ENCODE measurements at places on chromosomes 6 and 20. TPM values are rescaled to one million over a fixed set of nuclear protein-coding genes. Genes with fewer than 3 reads are reported as not detected.

The ANKRD66 gene
- not detected for total RNA-seq

GRCh38 chr6:75213732-75214131 lies 7.9 kb upstream of the COL12A1 start:
- DNase-seq, result no peak

DNA sequence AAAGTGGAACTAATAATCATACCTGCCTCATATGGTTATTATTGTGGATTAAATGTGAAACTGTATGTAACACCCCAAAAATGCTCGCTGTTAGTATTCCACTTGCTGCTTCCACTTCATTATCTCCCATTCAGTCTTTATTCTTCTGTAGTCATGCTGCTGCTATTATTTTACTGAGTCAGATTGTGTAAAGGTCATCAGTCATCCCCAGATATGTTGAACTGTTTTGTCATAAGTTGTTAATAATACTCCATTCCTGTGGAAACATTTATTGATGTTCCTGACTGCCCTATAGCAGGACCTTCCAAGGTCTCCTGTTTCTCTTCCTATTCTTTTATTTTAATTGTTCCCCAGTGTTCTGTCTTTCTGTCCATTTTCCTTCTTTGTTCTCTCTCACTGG lies 1148.3 kb downstream of the EPHA7 start:
- DNase-seq, result no peak

DNA sequence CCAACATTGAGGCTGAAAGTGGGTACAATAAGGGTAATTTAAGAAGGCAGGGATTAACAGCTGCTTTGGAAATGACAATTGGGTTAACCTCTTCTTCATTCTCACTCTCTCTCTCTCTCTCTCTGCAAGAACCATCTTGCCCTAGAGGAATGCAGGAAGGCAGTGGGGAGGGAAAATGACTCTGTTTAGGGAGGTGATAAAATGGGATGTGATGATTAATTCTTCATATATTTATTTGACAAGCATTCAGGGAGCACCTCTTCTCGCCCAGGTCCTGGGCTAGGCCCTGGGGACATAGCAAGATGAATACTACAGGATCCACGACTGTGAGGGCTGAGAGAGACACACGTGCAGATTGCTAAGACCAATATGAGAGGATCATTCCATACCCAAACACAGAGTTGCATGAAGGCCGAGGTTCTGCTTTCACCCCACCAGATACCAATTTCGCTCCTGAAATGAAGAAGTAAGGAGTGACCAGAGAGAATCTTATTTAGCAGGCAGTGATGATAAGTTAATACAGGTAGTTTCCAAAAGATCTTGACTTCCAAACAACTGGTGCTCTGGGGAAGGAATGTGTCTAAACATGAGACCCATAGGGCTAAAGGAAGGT lies 13.3 kb upstream of the PTPN1 start:
- DNase-seq, result no peak

The HIVEP2 gene
- total RNA-seq, result 16.5 TPM

The RFX6 gene
- total RNA-seq, result not detected

GRCh38 chr6:129510950-129511349 lies 199.0 kb downstream of the ARHGAP18 start:
- DNase-seq, result no peak

GRCh38 chr6:157312757-157313156 lies 10.6 kb downstream of the TMEM242 start:
- no peak for DNase-seq

The DLK2 gene
- 0.37 TPM for total RNA-seq

- no peak for DNase-seq
These were observed 29.3 kb downstream of the PPARD start for GRCh38 chr6:35371494-35372262.

The TAF4 gene
- total RNA-seq, result 26.0 TPM

The TFAP2D gene
- total RNA-seq, result not detected

DNA sequence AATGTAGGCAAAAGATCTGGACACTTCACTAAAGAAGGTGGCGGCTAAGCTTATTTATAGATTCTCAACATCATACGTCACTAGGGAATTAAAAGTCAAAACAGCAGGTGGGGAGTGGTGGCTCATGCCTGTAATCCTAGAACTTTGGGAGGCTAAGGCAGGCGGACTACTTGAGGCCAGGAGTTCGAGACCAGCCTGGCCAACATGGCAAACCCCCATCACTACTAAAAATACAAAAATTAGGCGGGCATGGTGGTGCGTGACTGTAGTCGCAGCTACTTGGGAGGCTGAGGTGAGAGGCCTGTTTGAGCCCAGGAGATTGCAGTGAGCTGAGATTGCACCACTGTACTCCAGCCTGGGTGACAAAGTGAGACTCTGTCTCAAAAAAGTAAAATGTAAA lies 74.6 kb downstream of the GPX5 start:
- no peak for DNase-seq

The DUSP15 gene
- 2.8 TPM for total RNA-seq

The AIF1 gene
- total RNA-seq, result 26.8 TPM

DNA sequence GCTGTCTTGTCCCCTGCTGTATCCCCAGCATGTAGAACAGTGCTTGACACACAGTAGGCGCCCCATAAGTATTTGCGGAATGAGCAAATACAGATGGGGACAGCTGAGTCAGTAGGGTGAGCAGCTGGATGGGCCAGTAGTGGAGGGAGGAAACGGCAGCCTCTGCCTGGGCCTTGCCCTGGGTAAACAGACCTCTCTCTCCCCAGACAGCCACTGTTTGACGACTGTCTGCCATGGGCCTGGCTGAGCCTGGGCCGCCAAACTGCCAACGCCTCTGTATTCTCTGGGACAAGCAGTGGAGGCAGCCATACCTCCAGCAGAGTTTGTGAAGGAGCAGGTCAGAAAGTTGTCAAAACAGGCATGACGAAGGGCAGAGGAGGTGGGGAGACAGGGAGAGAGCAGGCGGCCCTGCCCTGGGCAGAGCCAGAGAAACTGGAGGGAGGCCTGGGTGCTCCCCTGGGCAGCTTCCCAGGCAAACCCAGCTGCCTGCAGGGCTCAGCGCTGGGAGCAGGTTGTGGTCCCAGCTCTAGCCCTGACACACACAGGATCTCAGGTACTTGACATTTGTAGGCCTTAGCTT lies 15.2 kb downstream of the HNF4A start:
- DNase-seq, result peak; percentile 57

DNA sequence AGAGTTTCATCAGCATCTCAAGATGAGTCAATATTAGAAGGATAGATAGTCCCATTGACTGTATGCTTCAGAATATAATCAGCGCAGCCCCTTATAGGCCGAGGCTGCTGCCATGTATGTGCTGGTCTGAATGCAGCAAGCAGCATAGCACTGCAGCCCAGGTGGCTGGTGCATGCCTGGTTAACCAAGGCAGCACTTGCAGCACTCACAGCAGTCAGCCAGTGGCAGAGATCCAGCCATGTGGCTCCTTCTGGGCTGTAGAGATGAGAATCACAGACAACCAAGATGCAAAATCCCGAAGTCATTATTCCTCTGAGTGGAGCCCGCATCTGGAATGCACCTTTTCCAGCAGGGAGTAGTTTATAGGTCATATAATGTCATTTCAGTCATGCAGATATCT lies 251.9 kb downstream of the UST start:
- no peak for DNase-seq

- no peak for DNase-seq
These were observed 653.0 kb downstream of the HTR1B start for GRCh38 chr6:76810286-76810685.

- DNase-seq, result no peak
These were observed 46.1 kb downstream of the SYNJ2 start for GRCh38 chr6:158027590-158028285.

DNA sequence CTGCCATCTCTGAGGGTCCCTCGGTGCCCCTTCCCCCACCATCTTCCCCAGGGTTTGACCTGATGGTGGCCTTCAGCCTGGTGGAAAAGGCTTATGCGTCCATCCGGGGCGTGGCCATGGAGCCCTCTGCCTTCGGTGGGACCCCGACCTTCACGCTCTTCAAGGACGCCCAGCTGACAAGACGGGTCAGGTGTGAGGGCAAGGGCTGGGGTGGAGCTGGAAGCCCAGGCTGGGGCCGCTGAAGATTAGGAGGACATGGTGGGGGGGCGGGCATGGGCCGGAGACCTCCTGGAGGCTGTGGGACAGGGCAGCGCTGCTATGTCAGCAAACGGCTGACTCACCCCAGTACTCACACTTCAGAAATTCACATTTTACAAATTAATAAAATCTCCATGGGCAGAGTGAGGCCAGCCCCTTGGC lies 23.5 kb downstream of the COL20A1 start:
- DNase-seq, result no peak

The TNFRSF6B gene
- 3.2 TPM for total RNA-seq

The C20orf141 gene
- not detected for total RNA-seq

The CHMP4B gene
- 117 TPM for total RNA-seq

The SSR1 gene
- total RNA-seq, result 130 TPM

GRCh38 chr20:46622165-46622564 lies 29.1 kb downstream of the SLC13A3 start:
- no peak for DNase-seq

The GGTLC1 gene
- 0.40 TPM for total RNA-seq

DNA sequence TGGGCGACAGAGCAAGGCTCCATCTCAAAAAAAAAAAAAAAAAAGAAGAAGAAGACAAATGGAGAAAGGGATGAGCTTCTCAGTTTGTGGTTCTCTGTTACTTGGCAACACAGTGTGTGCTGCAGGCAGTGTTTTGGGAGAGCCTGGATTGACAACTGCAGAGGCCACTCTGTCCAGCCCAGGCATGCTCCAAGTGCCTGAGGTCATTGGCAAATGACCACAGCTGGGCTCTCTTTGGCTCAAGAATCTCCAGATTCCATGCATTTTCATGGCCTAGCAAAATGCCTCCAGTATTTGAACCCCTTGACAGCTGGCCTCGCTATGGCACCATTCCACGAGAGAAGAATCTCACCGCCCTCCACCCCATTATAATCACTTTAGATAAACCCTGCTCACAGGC lies 126.2 kb downstream of the ANKRD60 start:
- DNase-seq, result no peak

DNA sequence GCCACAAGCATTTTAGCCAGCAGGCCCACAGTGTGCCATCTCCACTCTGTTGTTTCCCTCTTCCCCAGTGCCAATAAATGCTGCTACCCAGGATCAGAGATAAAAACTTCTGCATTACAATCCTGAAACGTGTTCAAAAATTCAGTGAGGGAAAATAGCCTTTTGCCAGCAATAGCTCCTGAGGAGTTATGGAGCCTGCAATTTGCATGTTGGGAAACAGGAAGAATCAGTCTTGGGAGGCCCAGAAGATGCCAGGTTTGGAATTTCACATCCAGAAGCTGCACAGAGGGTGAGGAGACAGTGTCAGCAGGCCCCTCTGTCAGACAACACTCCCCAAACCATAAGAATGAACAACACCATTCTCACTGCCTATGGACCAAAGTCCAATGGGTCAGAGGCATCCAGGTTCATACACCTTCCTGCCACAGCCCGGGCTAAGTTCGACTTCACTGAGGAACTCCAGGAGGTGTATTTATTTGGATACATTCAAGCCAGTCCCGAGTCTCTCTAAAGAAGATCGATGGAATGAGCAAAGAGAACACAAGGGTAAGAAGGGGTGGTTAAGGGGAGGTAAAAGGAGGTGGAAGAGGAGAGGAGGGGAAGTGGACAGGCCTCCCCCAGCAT lies 20.8 kb downstream of the RRBP1 start:
- DNase-seq, result peak; percentile 59

GRCh38 chr6:55014321-55015088 lies 159.8 kb upstream of the HCRTR2 start:
- DNase-seq, result no peak

DNA sequence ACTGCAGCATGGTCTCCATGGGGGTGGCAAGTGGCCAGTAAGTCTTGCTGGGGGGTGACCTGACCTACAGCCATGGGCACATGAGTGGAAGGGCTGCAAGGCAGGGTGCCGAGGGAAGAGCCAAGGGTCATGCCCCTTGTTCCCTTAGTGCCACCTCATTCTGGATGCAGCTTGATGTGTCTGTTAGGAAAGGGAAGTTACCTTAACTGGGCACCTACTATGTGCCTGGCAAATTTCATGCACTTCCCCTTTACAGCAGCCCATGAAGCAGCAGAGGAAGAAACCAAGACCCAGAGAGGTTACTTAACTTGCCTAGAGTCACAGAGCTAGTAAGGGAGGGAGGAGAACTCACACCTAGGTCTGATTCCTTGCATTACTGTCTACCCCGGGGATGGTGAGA lies 174.0 kb downstream of the MRPL14 start:
- no peak for DNase-seq

DNA sequence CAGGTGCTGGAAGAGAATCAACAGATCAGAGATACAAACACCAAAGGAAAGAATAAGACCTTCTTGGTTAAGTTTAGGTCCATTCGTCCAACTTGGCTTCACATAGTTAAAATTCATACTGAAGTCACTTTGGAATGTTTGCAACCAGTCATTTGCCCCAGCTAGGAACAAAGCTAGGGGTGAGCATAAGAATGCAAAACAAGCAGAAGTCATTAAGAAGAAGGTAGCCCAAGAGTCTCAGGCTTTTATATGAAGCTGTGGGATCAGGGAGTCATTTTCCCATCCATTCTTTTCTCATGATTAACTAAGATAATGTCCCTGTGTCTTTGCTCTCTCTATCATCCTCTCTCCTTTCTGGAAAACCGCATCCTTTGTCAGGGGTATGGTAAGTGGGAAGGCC lies 51.5 kb upstream of the TMEM170B start:
- no peak for DNase-seq

The NFS1 gene
- 47.4 TPM for total RNA-seq

The CRYBG1 gene
- total RNA-seq, result 18.2 TPM

DNA sequence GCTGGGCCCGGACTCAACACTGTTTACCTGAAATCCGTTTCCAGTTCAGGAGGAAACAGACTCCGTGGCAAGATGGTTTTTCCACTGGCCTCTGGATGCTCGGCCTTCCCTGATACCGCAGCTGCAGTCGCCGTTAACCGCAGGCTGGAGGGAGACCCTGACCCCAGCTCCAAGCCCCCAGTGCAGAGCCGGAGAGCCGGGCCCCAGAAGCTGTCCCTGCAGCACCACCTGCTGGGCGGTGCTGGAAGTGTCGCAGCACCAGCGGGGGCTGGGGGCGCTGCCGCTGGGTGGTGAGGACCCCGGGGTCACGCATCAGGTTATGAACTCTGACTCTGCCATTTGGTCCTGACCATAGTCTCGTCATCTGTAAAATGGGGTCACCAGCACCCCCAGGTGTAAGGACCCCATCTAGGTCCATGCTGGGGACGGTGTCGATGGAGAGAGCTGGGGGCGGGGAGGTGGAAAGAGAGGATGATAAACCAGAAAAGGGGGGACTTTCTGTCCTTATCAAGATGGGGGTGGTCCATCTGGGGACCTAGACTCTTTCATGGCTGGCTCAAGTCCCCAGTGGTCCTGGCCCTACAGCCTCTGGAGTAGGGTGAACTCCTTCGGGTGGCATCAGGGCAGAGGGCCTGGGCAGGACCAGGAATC lies 20.8 kb upstream of the CHRNA4 start:
- DNase-seq, result no peak

The RNF39 gene
- total RNA-seq, result 2.5 TPM

Data from mucosa of gallbladder (tissue), 1 donor.